CD4-positive, alpha-beta T cell treated with Interleukin-6 for 4 hours (primary cell): ENCODE measurements at places on chromosomes 12 and 14.

- no peak for DNase-seq
Measured at GRCh38 chr12:54039417-54040147, 6.7 kb downstream of the HOXC5 start.

DNA sequence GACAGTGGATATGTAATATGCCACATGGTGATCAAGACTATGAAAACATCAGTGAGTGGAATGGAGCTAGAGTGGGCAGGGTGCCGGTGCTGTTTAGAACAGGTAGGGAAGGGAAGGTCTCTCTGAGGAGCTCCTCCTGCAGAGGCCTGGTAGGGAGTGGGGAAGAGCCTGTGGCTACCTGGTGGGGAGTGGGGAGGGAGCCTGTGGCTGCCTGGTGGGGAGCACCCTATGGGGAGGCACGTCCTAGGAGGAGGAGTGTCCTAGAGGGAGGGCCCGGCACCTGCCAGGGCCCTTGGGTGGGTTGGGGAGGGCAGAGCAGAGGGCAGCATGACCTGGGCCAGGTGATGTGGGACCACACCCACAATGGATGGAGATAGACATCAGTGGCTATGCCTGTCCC lies 122.6 kb downstream of the ADGRD1 start:
- no peak for DNase-seq

DNA sequence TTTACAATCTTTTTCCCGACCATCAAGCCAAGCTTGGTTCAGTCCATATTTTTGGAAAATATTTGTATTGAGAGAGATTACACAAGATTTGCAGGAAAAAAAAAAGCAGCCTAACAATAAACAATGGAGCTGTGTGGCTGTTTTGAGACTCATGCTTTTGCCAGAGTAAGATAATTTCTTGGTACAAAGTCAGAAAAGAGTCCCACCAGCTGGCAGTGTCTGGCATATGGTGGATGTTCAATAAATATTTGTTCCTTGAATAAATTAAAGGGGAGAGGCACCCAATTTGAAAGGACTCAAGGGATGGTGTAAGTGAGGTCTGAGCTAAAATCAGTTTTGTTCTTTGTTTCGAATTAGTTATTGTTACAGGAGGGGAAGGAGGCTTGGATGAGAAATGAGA lies 78.1 kb upstream of the RPH3A start:
- DNase-seq, result no peak

DNA sequence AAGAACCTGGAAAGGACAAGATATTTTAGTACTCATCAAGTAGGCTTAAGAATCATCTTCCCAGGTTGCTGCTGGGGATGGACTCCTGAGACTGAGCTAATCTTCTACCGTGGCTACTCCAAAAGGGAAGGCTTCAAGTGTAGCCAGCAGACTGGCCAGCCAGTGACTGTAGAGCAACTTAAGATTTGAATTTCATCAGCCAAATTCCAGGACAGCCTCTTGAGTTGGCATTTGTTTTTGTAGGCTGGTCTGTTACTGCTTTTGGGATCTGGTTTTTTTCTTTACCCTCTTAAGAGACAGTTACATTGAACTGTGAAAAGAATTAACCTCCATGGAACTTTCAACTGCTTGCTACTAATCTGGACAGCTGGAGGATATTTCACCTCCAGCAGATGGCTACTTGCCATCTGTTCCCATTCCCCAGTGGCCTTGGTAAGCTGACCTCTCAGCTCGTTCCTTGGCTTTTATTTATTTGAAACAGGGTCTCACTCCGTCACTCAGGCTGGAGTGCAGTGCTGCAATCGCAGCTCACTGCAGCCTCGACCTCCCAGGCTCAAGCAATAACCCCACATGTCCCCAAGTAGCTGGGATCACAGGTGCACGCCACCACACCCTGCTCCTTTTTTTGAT lies 20.7 kb downstream of the VTI1B start:
- no peak for DNase-seq
